Activated naive CD8-positive, alpha-beta T cell treated with anti-CD3 and anti-CD28 coated beads, Interleukin-2, amount 10 ng/mL, durations not matched to agents 7 days and 5 days (primary cell): ENCODE measurements at places on chromosomes 12 and 14. TPM values are rescaled to one million over a fixed set of nuclear protein-coding genes. Genes with fewer than 3 reads are reported as not detected.

Gene RNASE13
- total RNA-seq: not detected

- no peak for DNase-seq
Observed at GRCh38 chr12:89461649-89462612, 62.7 kb downstream of the GALNT4 start.

DNA sequence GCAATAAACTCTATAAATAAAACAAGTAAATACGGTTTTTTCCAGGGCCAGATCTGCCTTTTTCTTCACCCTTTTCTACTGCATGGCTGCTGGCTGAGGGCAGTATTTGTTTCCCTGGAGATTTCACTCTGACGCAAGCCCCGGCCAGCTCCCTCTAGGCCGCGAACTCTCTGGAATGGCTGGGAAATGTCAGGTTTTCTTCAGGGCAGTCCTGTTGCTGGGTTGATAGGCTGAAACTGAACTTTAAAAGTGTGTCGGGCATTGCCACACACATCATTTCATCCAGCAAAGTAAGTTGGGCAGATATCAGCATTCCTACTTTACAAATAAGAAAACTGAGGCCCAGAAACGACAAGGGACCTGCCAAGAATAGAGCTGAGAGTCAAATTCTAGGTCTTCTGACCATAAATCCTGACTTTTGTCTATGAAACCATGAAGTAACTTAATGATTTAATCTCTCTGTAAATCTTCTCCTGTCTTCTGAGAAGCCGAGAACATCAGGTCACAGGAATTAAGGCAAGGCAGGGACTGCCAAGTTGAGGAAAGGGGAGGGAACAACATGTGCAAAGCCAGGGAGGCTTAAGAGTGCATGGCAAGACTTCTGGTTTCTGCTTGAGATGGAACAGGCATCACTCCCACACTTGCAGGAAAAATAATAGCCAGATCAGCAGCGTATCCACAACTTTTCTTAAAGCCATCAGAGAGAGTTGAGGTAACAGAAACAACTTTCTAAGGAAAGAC is 205.0 kb upstream of the CCDC196 start:
- DNase-seq: no peak

DNA sequence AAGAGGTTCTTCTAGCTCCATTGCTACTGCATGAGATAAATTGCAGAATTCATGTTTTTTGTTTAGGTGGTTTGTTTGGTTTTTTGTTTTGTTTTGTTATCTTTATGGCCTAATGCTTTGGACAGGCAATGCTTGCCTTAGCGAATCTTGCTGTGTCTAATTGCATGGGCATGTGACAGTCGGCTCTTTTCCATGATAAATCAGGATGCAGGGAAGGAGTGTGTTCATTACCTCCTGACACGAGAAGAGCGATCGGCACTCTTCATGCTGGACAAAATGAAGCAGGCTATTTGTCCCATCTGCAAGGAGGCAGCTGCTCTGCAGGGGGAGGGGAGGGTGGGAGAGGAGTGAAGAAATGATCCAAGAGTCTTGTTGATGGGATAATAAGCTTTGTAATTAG is 6.5 kb downstream of the CCDC60 start:
- no peak for DNase-seq
